ENCODE measurements at places on chromosomes 4 and X.

- no peak for DNase-seq
These were observed 4.0 kb upstream of the TMEM156 start for GRCh38 chr4:39036172-39036571.

DNA sequence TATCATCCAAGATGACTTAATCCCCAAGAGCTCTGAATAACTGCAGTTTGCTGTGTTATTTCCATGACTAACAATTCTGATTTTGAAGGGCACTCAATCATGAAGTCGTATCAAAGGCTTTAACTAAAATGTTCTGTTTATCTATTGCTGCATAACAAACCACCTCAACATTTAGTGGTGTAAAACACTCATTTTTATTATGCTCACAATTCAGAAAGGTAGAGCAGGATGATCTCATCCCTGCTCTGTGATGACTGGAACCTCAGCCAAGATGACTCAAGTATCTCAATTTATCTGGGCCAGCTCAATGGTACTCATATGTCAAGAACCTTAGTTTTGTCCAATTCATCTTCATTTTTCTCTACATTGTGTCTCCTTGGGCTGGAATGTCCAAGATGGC is 451.1 kb downstream of the PPARGC1A start:
- DNase-seq = no peak

GRCh38 chr4:153039542-153040185 is 103.5 kb downstream of the FHDC1 start:
- DNase-seq = no peak

DNA sequence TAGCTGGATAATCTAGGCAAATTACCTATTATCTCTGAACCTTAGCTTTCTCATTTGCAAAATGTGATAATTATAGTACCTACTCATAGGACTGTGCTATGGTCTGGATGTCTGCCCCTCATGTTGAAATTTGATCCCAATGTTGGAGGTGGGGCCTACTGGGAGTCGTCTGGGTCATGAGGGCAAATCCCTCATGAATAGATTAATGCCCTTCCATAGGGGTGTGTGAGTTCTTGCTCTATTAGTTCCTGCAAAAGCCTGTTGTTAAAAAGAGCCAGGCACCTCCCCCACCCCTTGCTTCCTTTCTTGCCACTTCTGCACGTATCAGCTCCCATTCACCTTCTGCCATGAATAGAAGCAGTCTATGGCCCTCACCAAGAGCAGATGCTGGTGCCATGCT is 73.9 kb downstream of the SERTM2 start:
- no peak for DNase-seq

GRCh38 chr4:25131926-25132325 is 28.3 kb downstream of the SEPSECS start:
- no peak for DNase-seq

DNA sequence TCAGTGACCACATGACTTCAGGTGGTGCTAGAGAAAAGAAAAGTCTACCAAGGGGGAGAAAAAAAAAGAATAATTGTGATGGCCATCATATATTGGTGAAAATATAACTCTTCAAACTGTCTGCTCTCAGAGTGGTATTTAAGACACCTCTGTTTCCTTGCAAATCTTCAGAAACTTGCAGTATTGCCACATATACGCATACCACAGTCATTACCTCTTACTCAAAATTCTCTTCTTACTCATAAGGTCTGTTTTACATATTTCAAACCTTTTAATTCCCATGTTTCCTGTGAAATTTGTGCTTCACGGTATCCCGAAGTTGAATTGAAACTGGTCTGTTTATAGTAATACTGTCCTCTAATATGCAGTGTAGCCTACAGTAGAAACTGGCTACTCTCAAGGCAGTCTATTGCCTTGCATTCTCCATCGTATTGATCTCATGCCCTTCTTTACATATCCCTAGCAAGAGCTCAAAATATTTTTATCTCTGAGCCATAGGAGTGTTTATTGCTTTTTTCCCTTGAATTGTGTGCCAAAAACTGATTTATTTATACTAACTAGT is 34.7 kb upstream of the LHFPL1 start:
- no peak for DNase-seq

DNA sequence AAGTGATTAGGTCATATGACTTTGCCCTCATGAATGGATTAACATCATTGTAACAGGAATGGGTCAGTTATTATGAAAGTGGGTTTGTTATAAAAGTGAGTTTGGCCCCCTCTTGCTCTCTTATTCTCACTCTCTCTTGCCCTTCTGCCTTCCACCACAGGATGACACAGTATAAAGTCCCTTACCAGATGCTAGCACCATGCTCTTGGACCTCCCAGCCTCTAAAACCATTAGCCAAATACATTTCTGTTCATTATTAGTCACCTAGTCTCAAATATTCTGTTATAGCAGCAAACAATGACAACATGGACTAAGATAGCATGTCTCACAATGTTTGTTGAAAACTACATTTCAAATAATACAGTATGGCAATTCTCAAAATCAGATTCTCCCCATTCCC is 59.7 kb downstream of the RWDD4 start:
- no peak for DNase-seq

- DNase-seq = no peak
These were observed 31.2 kb downstream of the SORCS2 start for GRCh38 chr4:7223541-7223940.

GRCh38 chr4:85369703-85370380 is 105.1 kb upstream of the ARHGAP24 start:
- DNase-seq = no peak

DNA sequence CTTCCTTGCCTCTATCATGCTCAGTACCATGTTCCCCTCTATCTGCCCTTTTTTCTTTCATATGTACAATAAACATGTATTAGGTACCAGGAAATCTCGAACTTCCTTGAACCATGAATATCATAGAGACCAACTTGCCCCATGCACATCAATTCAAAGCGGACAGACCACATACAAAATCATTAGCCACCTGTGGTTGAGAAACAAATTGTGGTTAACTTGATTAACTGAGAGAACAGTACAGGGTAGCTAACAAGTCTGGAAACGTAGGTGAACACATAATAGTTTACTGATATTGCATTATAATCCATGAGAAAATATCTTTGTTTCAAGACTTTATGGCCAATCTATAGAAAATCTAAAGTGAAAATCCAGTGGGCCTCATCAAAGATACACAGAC is 8.2 kb downstream of the CASP3 start:
- no peak for DNase-seq

DNA sequence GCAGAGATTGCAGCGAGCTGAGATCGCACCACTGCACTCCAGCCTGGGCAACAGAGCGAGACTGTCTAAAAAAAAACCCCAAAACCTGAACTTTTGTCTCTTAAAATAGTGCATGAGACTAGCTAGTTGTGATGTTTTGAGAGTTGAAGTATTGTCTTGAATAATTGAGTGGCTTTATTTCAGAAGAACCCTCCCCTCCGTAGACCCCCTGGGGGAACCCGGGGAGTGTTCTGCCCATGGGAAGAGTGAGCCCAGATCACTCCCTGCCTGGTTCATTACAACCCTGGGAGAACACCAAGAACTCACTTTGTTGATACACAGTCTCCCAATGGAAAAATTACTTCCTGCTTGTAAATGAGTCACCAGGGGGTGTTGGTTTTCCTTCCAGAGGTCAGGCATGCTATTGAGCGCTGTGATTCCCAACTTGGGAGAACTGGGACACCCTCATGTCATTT is 65.3 kb upstream of the SHISA3 start:
- no peak for DNase-seq

DNA sequence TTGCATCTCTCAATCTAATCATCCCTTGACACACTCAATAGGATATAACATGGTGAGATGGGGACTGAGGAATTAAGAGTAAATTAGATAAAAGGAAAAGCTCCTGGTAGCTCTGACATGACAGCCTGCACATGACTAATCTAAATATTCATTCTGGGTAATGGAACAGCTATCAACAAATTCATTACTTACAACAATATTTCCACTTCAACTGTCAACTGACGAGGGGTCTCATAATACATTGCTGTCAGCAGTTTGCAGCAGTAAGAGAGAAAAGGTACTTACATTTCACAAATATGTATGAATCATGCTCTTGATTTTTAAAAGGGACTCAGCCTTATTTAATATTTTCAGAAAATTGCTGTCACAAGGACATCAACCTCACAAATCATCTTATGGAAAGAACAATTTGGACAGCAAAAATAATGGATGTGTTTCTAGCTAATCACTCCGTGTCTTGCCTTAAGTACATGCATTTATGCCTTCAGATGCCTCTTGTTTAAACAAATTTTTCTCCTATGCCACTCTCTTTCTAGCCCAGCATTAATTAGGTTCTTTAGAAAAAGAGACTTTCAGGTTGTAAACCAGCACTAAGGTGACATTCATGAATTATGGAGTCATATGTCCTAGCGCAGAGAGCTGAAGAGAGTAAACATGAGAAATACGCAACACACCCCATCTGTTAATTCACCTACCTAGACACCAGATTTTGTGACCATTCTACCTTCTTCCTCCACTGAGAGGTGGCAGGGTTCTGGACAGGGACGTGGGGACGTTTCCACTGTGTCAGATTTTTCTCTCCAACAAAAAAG is 99.6 kb upstream of the TMEM150C start:
- no peak for DNase-seq

GRCh38 chr4:187183826-187184225 is 460.2 kb upstream of the FAT1 start:
- DNase-seq = no peak

DNA sequence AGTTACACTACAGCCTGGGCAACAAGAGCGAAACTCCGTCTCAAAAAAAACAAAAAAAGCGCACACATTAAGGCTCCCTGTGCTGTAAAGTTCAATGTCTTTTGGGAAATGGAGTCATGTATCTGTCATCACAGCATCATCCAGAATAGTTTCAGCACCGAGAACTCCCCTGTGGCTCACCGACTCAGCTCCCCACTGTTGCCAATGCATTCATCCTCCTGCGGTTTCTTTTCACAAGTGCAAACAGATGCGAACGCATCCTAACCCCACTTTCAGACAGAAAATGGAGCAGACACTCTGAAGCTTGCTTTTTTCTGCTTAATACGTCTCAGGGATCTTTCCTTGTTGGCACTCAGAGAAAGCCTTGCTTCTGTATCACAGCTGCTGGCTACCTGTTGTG is 13.8 kb upstream of the SH3TC1 start:
- peak; percentile 64 for DNase-seq

DNA sequence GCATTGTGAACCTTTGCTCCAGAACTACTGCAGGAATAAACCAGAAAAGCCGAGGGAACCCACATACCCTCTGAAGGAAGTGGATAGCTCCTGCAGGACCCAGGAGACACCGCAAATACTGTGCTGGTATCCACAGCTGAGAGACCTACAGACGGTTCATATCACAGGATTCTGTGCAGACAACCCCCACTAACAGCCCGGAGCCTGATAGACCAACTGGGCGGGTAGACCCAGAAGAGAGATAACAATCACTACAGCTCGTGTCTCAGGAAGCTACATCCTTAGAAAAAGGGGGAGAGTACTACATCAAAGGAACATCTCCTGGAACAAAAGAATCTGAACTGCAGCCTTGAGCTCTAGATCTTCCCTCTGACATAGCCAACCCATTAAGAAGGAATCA is 150.8 kb downstream of the FRAS1 start:
- no peak for DNase-seq

DNA sequence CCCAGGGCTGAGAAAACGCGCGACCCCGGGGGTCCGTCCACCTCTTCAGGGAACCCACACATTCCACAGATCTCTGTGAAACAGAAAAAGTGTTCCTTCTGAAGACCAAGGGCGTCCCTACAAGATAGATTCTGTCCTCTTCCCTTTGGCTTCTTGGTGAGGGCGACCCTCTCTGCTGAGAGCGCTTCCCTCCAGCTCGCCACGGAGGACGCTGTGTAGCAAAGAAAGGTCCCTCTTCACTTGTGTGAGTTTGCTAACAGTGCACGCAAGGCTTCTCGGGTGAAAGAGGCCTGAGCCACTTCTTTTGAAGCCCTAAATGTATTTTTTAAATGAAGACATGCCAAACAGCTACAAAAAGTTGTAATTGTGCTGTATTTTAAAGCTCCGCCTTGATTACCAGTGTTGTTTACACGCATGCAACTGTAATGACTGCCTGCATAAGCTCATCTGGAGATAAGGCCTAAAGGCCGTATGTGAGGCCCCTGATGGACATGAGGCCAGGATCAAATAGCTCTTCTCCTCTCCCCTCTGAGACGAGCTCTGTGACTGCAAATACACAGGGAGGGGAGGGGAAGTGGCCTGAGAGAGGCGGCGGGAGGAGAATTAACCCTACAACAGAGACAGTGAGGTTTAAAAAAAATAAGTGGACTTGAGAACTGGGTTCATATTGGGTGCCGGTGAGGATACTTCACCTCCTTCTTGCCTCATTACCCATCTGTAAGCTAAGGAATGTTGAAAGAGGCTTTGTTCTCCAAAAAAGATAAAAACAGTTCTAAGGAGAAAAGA is 95.5 kb downstream of the SOWAHB start:
- no peak for DNase-seq

DNA sequence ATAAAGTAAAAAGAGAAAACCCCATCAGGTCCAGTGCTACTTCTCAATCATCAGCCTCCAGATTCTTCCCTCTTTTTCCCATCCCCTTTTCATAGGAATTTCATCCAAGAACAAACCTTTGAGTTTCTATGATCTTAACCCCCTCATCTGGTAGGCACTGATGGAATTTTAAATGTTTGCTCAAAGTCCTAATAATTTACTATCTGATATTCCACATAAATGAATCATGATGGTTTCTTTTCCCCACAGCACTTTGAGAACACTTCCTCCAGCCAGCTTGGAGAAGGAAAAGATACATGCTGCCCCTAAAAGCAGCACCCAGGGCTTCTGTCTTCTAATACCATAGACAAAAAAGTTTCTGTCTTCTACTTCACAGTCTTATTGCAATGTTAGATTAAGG is 19.4 kb upstream of the KLHL8 start:
- no peak for DNase-seq

GRCh38 chrX:95382799-95383198 is 1301.8 kb upstream of the DIAPH2 start:
- no peak for DNase-seq

- no peak for DNase-seq
These were observed 49.3 kb downstream of the SLC10A7 start for GRCh38 chr4:146472404-146472803.

DNA sequence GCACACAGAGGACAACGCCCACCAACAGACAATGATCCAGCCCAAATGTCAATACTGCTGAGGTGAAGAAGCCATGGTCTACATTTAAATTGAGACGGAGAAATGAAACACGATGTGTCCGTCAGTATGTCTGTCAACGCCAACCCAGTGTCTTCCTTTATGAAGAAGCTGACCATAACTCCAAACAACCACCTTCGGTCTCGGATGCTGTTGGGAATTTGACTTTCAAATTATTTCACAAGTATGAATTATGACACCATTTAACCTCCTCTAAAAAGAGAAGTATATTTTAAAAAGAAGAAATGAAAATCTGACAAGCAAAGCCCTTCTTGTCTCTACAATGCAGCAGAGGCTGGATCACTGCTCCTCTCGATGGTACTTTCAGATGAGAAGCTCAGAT is 123.7 kb upstream of the MAP3K15 start:
- no peak for DNase-seq

Measured in BJ (cell line).